ENCODE measurements at places on chromosomes 6 and 20.

DNA sequence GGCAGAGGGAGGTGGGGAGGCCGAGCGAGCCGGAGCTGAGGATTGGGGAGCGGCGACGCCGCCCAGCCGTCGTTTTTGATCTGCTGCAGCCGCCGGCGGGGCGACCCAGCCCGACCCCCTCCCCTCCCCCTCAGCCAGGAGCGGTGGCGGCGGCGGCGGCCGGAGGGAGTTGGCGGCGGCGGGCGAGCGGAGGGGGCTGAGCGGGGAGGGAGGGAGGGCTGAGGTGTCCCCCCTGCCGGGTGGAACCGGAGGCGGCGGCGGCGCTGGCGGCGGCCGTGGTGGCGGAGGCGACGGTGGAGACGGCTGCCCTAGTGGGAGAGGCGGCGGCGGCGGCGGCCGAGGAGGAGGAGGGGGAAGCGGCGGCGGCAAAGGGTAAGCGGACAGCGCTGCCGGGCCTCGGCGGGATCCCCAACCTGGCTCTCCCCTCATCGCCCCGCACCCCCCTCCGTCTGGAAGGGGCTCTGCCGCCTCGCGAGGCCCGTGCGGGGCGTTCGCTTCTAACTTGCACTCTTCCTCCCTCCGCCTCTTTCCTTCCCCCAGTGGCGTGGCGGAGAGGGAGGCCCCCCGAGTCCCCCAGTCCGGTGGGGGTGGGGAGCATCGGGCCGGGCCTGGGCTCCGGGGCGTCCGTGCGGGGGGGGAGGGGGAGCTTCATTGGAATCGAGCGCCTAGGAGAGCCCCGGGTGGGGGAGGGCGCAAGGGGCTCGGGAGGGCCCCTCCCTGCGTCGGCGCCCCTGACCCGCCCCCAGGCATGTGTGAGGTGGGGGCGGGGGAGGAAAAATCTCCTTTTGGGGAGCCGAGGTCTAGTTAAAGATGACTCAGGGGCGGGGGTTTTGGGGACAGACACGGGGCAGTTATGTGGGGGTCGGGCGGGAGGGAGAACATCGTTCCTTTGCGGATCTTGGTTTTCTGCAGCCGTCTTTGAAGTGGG is at the start of gene TAB2:
TSS of gene TAB2 (plus strand) at position 69 of the 928 bp plus-strand sequence. CDS start 52,286 bp downstream, outside the sequence.
- peak; percentile 81 for DNase-seq

DNA sequence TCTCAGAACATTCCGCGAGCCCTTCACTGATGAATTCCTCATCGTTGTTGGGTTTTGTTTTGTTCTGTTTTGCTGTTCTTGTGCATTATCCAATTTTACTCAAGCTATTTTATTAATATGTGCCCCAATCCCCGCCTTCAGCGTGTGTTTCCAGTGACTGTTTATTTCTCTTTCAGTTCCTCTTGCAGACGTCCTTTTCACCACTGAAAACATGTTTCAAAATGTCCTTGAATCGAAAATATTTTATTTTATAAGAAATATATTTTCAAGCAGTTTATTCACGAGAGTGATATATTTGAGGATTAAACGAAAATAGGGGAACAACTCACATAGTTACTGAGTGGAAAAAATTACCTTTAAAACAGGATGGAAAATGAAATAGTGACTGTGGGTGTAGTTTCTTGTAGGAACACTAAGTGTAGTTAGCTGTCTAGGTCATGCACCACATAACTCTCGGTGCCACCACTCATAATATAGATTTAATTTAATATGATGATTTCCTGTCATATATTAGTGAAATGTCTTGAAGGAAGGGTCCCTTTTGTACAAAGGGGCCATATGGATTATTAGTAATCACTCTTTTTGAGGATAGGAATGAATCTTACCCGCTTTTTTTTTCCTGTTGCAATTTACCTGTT is 45.3 kb upstream of the HDDC2 start:
- DNase-seq: no peak

GRCh38 chr20:13344671-13345070 is 123.6 kb downstream of the ISM1 start:
- no peak for DNase-seq

DNA sequence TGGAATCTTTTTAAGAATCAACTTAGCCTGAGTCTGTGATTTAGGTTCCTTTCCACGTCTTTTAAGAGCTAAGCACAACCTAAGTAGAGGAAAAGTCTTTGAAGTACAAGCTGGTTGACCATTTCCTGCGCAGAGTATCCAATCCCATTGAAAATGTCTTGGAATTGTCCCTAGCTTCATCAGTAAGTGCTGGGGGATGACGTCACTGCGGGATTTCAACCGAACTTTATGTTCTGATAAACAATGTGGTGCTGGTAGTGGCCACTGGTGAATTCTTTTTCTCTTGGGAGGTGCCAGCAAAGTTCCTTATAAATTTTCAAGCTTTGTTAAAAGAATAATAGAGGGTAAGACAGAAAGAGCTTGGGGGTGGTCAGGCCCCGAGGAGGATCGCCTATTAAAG is 69.2 kb downstream of the PDE7B start:
- no peak for DNase-seq

- DNase-seq: no peak
Observed at GRCh38 chr6:120786682-120787081, 547.6 kb downstream of the TBC1D32 start.

DNA sequence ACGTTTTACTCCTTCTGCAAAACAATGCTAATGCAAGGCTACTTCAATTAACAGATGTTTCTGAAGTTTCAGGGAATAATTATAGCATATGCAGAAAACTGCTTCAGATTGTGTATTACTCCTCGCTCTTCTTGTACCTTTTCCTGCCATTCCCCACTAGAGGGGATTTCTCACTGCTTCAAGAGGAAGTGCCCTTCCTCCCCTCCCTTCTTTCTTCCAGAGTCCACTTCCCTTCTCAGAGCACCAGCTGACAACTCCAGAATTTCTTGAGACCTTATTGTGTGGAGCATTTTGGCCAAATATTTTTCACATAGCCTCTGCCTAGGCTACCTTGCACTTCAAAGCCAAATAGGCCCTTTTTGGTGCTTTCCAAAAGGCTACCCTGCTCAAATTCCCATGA is 12.7 kb upstream of the MCUR1 start:
- no peak for DNase-seq

- no peak for DNase-seq
Observed at GRCh38 chr6:166950443-166950821, 5.9 kb downstream of the RNASET2 start.

DNA sequence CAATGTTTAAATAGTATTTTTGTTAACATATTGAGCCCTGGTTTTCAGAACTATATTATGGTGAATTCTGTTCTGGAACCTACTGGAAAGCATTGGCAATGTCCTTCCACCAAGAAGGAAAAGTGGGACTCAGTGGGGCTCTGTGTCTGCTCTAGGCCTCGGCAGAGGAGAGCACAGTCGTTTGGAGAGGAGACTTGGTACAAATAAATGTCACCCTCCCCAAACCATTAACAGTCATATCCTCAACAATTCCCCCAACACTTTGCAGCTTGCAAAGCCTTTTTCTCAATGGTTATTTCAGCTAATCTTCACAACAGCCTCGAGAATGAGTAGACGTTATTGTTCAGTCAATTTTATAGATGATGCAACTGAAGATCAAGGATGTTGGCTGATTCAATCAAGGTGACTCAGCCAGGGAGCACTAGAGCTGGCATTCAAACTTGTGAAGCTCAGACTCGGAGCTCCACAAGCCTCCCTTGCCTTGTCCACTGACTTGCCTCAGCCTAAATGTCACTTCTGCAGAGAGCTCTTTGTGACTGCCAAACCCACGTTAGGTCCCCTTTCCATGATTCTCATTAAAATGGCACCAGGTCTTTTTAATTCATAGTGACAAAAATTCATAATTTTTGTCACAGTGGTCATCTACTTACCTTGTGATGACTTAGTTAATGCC is 60.6 kb downstream of the TOX2 start:
- no peak for DNase-seq

GRCh38 chr20:38130687-38131587 is 34.1 kb downstream of the TGM2 start:
- no peak for DNase-seq

DNA sequence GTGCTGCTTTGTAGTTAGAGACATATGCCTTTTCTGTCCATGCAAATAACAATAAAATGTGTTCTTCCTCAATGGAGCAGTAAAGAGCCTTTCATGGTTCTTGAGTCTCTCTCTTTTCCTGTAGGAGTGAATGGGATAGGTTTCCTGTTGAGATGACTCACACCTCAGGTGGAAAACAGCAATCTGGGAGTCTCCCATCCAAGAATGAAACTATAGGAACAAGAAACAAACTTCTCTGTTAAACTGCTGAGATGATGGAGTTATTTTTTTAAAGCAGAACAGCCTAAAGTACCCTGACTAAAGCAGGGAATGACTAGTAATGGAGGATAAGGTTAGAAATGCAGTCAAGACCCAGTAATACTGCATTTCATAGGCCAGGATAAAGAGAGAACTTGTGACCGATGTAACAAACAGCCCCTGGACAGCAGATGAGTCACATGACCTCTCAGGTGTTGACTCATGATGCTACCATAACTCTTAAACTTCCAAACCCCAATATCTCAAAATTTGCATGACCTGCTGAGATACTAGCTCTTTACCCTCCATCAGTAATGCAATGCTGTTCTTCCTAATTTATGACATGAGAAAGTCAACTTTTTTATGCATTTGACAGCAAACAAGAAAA is 548.9 kb downstream of the CBLN4 start:
- no peak for DNase-seq

DNA sequence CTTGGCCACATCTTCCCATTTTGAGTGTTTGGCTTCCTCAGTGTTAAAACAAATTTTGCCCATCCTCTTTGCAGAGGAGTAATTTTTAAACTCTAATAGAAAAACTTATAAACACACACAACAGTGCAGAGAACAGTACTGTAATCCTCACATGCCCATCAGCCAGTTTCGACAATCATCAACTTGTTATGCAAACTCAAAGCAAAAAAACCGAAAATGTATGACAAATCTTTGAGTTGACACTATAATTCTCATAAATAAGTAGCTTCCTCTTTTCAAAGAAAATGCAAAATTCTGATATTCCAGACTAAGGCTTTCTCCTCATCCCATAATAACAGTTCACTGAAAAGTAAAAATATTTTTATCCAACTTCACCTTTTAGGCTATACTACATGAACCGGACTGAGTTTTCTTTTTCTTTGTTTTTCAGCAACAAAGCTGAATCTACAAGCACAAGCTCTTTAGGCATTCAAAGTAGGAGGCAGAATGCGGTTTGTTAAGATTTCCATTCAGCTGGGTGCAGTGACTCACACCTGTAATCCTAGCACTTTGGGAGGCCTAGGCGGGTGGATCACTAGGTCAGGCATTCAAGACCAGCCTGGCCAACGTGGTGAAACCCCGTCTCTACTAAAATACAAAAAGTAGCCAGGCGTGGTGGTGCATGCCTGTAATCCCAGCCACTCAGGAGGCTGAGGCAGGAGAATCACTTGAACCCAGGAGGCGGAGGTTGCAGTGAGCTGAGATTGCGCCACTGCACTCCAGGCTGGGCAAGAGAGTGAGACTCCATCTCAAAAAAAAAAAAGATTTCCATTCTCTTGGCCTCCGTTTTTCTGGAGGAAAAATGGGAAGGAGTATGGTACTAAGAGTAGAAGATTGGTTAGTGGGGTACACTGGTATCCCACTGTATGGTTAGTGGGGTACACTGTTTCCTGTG is 74.8 kb downstream of the GCNT2 start:
- DNase-seq: no peak

DNA sequence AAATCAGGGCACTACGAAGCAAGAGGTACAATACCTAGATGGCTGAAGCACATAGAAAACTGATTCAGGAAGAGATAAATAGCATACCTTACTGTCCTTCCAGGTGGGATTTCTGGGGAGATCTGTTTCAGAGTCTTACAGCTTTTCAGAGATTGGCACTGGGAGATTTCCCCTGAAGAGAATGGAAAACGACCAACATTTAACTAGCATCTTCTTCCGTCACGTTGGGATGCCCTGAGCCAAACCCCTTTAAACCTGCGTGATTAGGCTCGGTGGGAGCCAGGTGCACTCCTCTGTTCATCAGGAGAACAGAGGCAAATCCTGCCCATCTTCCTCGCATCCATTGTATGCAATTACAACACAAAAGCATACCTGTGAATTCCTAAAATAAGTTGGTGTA is 614.5 kb downstream of the HDGFL1 start:
- no peak for DNase-seq

DNA sequence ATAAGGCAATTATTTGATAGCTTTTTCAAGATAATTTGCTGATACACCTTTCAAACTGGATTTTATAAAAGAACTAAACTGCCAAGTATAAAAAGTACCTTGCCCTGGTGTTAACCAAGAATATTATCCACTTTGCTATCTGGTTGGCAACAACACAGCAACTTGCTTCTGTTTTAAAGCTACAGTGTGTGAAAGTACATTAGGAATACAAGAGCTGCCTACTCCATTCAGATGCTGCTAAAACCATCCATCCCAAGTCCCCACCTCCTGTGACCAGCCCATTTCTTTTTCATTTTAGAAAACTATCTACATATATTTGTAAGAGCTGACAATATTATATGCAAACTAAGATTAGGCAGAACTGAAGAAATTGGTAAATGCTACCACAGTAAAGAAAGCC is 12.8 kb downstream of the CLDN20 start:
- DNase-seq: no peak

Data from stimulated activated CD4-positive, alpha-beta T cell treated with anti-CD3 and anti-CD28 coated beads, Interleukin-12 subunit alpha, Interleukin-12 subunit beta, amount 100 ng/mL, for 4 hours (primary cell).